NK-92 treated with Interleukin-12 subunit alpha and Interleukin-12 subunit beta, amount 100 ng/mL, for 24 hours (cell line): ENCODE measurements at places on chromosomes 11 and 22.

DNA sequence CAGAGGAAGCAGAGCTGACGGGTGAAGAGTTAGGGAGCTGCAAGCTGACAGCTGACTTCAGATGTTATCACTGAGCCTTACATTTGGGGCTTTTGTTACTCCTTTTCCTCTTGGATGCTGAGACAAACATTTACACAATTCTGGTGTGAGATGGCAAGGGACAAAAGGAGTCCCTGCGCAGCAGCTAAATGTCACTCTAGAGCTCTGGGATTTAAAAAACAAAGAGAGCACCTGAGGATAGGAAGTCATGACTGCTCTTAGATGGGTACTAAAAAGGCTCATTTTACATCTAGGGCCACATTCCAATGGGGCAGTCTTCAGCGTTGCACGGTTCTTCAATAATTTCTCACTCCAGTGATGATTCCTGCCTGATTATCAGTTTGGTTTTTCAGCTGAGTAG lies 204.5 kb downstream of the RAB38 start:
- no peak for DNase-seq

- no peak for DNase-seq
Observed at GRCh38 chr22:50082197-50082715, 3.0 kb downstream of the MLC1 start.

GRCh38 chr11:127052404-127052803 lies 51.8 kb upstream of the KIRREL3 start:
- no peak for DNase-seq

DNA sequence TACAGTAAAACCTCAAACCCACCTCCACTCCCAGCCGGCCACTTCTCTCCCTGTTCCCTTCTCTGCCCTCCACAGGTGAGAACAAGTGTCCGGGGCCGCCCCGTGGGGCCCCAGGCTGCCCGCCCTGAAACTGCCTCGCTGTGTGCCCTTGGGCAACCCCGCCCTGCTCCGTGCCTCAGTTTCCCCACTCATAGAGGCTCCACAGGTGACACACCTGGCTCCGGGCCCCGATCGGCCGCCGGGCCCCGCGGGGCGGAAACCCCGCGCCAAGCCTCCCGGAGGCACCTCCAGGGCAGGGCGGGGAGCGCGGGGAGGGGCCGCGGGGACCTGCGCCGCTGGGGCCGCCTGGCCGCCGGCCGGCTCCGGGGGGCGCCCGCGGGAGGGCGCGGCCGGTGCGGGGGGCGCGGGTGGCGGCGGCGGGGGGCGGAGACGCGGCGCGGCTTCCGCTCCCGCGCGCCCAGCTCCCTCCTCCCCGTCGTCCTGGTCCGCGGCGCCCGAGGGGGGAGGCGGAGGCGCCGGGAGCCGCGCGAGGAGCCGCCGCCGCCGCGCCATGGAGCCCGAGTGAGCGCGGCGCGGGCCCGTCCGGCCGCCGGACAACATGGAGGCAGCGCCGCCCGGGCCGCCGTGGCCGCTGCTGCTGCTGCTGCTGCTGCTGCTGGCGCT lies at the start of gene LRP5:
Gene LRP5 (plus strand): TSS at position 475 of the 663 bp plus-strand sequence. CDS start 124 bp downstream, at position 599.
- DNase-seq = no peak

DNA sequence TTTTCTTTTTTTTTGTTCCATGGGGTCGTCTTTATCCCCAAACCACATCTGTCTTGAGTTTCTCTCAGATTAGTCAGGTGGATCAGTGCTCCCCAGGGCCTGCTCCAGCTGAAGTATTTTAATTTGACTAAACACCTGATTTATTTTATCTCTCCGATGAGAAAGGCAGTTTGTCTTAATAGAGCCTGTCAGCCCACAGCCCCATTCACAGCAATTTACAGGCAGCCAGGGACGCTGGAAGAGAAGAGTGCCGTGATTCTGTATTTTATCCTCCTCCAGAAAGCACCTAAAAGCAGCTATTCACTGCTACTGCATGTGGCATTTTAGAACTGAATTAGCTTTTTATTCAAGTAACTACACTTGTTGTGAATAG lies 164.5 kb downstream of the SOX6 start:
- DNase-seq = no peak

- no peak for DNase-seq
Observed at GRCh38 chr11:44171518-44171917, 76.0 kb downstream of the EXT2 start.

DNA sequence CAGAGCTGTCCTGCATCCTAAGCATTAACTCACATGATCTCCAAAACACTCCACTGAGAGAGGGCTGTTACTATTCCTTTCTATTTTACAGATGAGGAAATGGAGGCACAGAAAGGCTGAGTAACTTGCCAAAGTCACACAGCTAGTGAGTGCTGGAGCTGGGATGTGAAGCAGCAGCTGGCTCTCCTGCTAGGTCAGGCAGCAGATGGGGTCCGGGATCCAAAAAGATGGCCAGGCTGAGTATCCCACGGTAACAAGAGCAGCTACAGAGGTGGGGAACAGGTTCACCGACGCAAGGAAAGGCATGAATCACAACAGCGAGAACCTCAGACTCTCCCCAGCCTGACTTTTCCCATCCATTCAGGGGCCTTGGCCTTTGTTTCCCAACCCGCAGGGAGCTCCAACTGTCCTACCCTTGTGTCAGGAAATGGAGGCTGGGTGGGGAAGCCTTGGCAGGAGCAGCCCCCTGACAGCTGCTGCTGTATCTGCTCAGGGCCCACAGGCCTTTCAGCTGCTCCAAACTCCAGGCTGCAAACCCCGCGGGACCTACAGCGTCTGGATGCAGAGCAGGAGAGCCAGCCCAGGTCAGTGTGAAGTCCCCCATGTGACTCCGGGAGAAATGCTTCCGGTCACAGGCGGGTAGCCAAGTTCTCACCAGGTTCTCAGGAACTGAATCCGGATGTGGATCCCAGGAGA lies 29.5 kb downstream of the DKK3 start:
- no peak for DNase-seq

GRCh38 chr11:117315285-117316196 lies 515 bp downstream of the BACE1 start:
- DNase-seq = no peak

- DNase-seq = no peak
Observed at GRCh38 chr22:35539910-35540594, 579 bp upstream of the RASD2 start.

GRCh38 chr22:32712644-32713355 lies 88.7 kb upstream of the TIMP3 start:
- DNase-seq = no peak

DNA sequence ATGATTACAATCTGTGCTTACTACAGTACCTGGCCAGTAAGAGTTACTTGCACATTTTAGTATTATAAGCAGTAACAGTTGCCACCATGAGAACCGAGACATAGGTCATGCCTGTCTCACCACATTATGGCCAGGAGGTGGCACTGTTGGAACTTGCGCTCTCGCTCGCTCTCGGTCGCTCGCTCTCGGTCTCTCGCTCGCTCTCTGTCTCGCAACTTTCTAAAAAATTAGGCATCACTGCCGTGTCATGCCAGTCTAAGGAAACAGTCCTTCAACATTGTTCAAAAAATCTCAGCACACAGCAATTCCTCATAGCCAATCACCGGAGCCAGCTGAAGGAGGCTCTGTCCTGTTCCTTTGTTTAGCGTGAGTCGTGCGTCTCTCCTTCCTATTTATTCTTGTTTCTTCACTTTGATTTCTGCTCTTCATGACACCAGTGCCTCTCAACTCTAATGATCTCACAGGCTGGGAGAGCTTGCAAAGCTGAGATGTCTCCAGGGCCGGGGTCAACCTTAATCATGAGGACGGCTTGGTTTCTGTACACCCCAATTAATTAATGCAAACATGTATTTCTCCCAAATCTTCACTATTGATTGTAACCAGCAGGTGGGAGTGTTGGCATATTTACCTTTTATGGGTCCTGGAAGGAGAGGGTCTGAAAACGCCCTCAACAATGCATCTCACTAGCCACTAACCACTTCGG lies 6.3 kb upstream of the ADAMTS8 start:
- DNase-seq = peak; percentile 44

- no peak for DNase-seq
Observed at GRCh38 chr22:24512043-24512442, 16.9 kb downstream of the UPB1 start.
